ENCODE measurements at places on chromosomes 2 and 18. TPM values are rescaled to one million over a fixed set of nuclear protein-coding genes. Genes with fewer than 3 reads are reported as not detected.
A peak's percentile ranks its signal among the peaks of the same experiment; 100 is the strongest.

Gene PGAP1
- 9.8 TPM for total RNA-seq

Gene STON1
- total RNA-seq, result 12.0 TPM

Gene EMX1
- total RNA-seq, result not detected

Gene ASB18
- total RNA-seq, result not detected

Gene IGFBP5
- not detected for total RNA-seq

Gene SERPINB11
- total RNA-seq, result not detected

Gene BZW1
- total RNA-seq, result 347 TPM

Gene C1QL2
- total RNA-seq, result not detected

Gene WDR33
- total RNA-seq, result 52.5 TPM

Gene DSC2
- not detected for total RNA-seq

Gene AKAIN1
- not detected for total RNA-seq

Gene CRYGC
- not detected for total RNA-seq

Gene CHPF
- 0.30 TPM for total RNA-seq

Gene TMEM169
- not detected for total RNA-seq

DNA sequence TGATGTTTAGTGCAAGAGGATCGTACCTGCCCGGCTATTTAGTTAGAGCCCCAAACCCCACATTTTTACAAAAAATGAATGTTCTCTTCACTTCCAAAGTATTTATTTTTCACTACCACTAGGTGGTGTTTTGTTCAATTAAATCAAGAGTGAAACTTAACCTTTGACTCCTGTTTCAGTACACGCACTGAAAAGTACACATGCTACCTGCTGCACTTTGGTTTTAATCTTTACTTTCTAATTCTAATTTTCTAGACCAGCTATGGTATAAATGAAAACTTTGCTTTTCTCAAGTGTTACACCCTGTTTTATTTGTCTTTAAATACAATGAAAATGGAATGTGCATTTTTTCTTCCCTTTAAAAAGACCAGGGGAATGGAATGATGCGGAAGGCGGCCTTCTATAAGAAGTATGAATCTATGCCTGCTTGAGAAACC is 31.4 kb upstream of the CHN1 start:
- DNase-seq, result peak; percentile 42

DNA sequence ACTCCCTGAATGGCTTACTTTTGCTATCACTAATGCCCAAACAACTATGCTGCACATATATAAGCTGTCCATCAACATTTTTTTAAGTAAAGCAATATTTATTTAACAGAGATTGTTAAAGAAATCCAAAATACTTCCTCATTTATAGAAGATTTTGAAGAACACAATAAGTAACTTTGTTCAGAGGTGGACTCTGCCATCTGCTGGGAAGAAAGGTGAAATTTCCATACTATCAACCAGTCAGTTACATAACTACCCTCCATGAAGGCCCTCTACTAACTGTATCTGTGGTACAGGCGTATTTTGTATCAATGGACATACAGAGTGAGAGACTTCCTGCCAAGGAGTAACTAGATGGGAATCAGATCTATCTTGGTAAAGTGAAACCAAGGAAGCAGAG is 106.0 kb downstream of the DTNB start:
- peak; percentile 67 for DNase-seq

DNA sequence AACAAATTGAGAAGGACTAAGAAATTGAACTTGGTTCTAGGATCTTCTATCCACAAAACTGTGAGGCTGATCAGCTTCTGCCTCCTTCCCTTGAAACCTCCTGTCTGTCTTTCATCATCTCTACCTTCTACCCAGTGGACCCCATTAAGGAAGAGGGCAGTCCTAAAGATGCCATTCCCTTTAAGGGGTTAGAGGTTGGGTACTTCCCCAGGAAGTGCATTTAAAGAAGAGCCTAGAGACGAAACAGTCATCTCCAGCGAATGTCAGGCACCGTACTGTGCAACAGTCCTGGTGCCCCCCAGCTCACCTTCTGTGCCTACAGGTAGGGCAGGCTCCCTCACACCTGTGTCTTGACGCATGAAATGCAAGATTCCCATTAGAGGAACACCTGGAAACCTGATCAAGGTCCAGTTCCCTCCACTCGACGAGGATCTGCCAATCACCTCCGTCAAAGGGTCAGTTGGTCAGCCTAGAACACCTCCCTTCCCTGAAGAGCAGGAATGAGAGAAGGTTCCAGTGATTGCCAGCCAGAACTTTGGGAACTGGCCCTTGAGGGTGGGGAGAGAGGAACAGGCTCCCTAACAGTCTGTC is 20.9 kb downstream of the LOXHD1 start:
- DNase-seq, result no peak

DNA sequence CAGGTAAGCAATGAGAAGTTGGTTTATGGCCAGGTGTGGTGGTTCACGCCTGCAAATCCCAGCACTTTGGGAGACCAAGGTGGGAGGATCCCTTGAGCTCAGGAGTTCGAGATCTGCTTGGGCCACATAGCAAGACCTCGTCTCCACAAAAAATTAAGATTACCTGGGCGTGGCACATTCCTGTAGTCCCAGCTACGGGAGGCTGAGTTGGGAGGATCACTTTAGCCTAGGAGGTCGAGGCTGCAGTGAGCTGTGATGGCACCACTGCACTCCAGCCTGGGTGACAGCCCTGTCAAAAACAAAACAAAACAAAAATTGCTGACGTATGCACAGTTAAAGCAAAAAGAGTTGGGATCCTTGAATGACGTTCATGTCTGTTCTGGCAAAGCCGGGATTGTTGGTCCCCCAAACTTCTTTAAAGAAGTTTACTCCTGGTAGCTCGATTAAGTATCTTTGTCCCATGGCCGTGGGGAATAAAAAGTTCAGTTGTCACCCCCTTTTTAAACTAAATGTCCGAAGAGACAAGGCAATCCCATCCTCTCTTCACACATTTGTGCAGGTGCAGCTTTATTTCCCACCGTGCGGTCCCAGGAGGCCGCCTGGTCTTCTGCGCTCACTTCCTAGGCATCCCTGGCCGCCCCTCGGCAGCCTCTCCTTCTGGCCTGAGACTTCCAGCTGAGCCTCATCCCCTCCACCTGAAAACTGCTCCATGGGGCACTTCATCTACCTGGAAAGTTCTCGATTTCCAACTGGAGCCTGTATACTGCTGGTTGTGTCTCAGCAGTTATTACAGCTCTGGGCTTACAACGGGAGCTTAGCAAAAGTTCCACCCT is 762 bp upstream of the SPOPL start:
- DNase-seq, result no peak

DNA sequence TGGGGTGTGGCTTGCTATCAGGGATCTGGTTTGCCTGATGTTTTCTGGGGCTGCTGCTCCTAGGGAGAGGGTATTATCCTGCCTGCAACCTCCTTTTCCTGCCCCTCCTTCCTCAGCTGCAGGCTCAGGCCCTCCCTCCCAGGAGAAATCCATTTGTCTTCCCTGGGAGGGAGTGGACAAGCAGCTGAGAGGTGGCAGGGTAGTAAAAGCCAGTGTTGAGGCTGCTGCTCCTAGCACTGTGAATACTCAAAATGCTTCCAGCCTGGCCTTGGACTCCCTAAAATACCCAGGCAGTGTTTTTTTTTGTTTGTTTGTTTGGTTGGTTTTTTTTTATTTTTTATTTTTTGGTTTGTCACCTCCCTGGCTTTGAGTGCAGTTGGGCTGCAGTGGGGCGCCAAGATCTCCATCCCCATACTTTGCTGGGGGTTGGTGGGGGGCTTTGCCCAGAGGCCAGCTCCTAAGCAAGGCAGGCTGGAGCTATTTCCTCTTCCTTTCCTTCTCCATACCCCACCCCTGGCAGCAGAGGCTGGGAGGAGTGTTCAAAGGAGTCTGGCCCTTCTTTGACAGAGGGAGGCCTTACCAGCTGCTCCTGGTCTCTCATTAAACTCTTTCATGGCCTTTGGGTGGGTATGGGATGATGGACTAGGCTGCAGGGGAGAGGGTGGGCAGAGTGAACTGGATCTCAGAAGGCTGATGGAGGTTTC is 13.6 kb downstream of the HOXD3 start:
- DNase-seq, result peak; percentile 17

DNA sequence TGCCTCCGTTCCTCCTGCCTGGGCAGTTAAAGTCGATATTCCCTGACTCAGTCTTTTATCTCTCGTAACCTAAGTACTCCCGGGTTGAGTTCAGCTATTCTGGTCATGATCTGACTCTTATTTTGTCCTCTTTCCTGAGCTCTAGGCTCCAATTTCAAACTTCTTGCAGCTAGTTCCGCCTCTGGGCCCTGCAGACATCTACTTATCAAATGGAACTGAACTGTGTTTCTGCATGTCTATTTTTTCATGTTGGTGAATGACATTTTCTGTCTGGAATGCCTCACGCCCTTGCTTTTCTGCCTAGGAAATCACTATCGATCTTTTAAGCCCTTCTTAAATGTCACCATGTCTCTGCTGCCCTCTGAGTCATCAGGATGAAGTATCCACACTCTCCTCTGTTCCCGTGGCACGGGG is 101.5 kb downstream of the VAPA start:
- DNase-seq, result no peak

GRCh38 chr2:95301876-95302641 is 4.9 kb downstream of the KCNIP3 start:
- no peak for DNase-seq

- DNase-seq, result no peak
Measured at GRCh38 chr2:142707318-142707717, 170.1 kb upstream of the KYNU start.

- no peak for DNase-seq
Measured at GRCh38 chr2:67717692-67718091, 320.6 kb downstream of the ETAA1 start.

DNA sequence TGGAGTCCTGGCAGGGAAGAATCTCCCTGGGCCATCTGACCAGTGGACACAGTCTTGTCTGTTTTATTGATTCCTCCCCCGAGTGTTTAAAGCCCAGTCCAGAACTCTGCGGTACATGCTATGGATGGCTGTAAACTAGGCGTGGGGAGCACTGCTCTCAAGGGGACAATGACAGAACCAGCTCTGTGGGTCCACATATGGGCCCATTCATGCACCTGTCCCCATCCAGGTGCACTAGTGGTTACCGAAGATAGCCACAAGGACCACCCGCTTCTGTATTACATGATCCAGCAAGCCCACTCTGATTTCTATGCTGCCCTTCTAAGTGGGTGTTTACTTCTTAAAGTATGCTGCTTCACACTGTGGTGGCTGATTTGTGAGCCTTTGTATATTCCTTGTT is 21.0 kb downstream of the CHST10 start:
- no peak for DNase-seq

- DNase-seq, result peak; percentile 72
Measured at GRCh38 chr2:154992826-154993225, 294.3 kb downstream of the KCNJ3 start.

GRCh38 chr2:186205254-186205911 is 280.7 kb upstream of the ZC3H15 start:
- DNase-seq, result no peak

DNA sequence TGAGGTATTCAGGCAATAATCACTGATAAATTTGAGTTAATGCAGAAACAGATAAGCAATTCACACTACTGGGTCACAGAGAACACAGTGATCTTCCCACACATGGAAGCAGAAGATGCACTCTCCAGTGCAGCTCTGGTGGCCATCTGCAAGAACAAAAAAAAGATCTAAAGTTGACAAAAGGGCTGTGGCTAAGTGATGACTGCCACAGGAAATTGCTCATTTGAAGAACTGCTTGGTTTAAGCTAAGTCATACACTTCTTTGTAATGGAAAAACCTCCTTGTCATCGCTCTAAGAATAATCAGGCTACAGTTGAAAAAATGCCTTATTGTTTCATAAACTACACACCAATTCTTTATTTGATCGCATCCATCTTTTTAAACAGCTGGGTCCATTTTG is 115.1 kb downstream of the DTNB start:
- DNase-seq, result peak; percentile 79

DNA sequence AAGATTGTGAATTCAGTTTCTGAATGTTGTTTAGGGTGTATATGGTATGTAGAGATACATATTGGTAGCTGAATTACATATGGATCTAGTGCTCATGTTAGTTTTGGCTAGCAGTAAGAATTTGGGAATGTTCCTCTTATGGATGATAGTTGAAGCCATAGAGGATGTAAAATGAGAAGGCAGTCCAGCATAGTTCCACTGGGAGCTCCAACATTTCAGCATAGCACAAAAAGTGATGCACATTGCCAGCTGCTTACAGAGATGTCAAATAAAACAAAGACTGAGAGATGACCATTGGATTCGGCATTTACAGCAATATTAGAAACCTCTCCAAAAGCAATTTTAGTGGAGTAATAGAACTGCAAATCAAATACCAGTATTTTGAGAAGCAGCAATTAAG is 77.4 kb downstream of the EML4 start:
- DNase-seq, result no peak

GRCh38 chr2:74026687-74027241 is 42.1 kb downstream of the TET3 start:
- no peak for DNase-seq

DNA sequence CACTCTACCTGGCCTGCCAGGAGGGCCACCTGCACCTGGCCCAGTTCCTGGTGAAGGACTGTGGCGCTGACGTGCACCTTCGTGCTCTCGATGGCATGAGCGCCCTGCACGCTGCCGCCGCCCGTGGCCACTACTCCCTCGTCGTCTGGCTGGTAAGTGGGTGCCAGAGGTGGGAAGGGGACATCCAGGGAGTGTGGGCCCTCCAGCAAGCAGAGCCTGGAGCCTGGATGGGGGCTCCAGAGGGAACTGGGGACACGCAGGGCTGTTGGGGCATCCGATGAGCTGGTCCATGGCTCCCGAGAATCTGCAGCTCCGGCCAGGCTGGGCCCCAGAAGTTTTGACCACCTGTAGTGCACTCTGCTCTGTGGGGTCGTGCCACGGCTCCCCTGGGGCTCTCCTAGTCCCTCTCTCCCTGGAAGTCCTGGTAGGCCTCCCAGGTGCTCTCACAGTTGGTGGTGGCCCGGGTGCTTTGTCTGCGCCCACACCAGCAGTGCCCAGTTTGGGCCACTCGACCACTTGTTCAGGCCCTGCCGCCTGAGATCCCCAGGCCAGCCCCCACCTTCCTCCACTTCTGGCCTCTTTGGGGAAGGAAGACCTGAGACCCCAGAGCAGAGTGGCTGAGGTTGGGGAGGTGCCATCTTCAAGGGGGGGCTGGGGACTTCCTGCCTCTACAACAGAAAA is 4.7 kb downstream of the ESPNL start:
- DNase-seq, result no peak

- no peak for DNase-seq
Measured at GRCh38 chr2:185796758-185797157, 58.2 kb downstream of the FSIP2 start.

- no peak for DNase-seq
Measured at GRCh38 chr2:206890179-206890578, 49.1 kb upstream of the CPO start.

DNA sequence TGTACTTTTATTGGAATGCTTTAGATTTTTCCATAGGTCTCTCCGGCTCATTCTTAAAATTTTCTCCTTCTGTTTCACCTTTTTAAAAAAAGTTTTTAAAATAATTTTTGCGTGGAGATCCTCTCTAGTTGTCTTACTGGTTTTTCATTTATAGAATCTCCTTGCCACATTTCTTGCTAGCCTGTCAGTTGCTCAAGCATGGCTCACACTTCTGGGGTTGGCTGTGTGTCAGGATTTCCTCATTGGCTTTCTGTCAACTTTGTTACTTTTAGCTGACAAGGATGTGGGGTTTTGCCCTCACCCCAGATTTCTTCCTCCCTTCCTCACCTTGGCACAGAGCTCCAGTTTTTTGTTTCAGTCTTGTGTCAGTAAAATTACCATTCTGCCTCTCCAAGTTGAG is 124.6 kb downstream of the ZNF407 start:
- DNase-seq, result peak; percentile 64
